Activated T-helper 9 cell treated with anti-CD3 and anti-CD28 coated beads, Interleukin-2, amount 50 U/mL, for 16 hours (primary cell): ENCODE measurements at places on chromosomes 7 and 10.

GRCh38 chr10:43708262-43708661, 59.6 kb upstream of the ZNF32 start:
- no peak for DNase-seq

DNA sequence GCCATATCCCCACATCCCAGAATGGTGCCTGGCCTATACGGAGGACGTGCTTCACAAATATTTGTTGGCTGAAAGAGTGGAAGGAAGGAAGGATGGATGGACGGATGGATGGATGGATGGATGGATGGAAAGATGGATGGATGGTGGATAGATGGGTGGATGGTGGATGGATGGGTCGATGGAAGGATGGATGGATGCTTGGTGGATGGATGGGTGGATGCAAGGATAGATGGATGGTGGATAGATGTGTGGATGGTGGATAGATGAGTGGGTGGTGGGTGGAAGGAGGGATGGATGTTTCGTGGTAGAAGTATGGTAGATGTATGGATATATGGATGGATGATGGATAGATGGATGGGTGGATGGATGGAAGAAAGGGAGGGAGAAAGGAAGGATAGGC, 10.8 kb downstream of the CHAT start:
- no peak for DNase-seq

- no peak for DNase-seq
Measured at GRCh38 chr7:88111140-88111743, 108.6 kb downstream of the SRI start.

DNA sequence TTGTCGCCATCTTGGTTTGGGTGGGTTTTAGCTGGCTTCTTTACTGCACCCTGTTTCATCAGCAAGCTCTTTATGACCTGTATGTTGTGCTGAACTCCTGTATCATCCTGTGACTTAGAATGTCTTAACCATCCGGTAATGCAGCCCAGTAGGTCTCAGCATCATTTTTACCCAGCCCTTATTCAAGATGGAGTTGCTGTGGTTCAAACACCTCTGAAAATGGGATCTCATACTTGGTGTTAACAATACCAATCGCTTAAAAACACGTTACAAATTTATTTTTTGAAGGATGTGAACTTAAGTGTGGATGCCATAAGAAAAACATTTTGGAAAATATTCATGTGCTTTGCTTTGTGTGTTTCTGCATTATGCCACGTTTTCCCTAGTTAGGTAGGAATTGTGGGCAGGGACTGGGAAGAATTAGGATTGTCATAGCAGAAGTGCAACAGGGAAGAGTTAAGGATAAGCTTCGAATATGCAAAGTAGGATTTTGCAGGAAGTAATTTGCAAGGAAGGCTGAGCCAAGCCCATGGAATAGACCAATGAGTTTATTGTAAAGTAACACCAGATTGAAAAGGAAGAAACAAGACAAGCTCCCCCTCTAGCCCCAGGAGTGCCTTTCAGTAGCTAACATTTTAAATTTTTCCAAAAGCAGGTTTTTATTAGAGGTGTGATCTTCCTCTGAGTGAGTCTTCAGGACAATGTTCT, 56.4 kb downstream of the PRR15 start:
- DNase-seq: no peak

GRCh38 chr7:142603870-142604448, 145.3 kb upstream of the PRSS1 start:
- DNase-seq: no peak

- no peak for DNase-seq
Measured at GRCh38 chr7:143415742-143416397, 7.2 kb upstream of the EPHA1 start.

GRCh38 chr7:17640730-17641377, 299.4 kb downstream of the SNX13 start:
- no peak for DNase-seq
